ENCODE measurements at places on chromosomes 7 and 10.
A peak's percentile ranks its signal among the peaks of the same experiment; 100 is the strongest.

- no peak for DNase-seq
These were observed 117.6 kb upstream of the DPP6 start for GRCh38 chr7:153934629-153935028.

DNA sequence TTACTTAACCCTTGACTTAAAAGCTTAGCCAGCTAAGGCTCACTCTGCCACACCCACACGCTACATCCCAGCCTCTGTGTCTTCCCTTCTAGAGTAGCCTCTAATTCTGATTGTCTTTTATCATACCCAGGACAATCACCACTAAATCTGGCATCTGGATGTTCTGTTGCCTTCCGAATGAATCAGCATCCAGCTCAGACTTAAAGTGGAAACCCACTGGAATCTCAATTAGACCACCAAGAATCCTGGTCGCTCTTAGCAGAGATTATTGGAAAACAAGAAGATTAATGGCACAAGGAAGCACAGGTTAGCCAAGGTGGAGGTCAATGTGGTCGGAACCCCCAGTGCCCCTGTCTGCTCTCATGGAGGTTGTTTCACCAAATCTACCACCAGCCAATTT lies 404.2 kb upstream of the FOXK1 start:
- DNase-seq, result no peak

GRCh38 chr7:31835471-31835870 lies 148.5 kb downstream of the PPP1R17 start:
- DNase-seq, result no peak

DNA sequence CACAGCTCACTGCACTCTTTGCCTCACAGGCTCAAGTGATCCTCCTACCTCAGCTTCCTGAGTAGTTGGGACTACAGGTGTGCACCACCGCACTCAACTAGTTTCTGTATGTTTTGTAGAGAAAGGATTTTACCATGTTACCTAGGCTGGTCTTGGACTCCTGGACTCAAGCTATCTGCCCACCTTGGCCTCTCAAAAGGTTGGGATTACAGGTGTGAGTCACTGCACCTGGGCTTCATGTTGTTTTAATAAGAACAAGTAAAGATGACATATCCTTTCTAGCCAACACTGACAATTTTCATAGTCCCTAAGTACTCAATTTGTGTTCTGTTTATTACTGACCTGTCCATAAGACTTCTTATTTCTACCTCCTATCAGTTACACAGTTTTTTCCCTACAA lies 16.8 kb downstream of the SEMA3C start:
- DNase-seq, result no peak

GRCh38 chr7:97506728-97507127 lies 225.2 kb upstream of the TAC1 start:
- peak; percentile 4 for DNase-seq

DNA sequence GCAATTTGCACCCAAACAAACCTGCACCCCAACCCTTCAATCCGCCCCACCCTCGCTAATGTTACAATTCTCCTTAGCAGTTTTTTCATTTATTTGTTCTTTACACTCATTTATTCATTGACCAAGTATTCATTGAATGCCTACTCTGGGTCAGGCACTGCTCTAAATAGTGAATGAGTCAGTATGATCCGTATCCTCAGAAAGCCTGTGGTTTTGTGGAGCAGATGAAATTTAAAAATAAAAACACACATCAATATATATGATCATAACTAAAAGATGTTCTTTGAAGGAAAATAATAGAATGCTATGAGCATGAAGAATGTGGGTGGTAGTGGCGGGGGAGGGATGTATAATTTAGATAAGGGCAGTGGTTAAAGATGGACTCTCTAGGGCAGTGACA lies 13.3 kb downstream of the IFIT5 start:
- no peak for DNase-seq

DNA sequence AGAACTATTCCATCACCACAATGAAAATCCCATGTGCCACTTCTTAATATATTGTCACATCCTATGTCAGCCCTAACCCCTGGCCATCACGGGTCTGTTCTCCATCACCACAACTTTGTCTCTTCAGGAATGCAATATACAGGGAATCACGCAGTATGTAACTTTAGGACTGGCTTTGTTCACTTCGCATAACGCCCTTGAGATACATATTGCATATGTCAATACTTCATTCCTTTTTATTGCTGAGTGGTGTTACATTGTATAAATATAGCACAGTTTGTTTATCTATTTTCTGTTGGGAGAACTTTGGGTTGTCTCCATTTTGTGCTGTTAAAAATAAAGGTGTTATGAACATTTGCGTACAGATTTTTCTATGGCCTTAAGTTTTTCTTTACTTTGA lies 195.4 kb upstream of the ZMIZ1 start:
- DNase-seq, result no peak

DNA sequence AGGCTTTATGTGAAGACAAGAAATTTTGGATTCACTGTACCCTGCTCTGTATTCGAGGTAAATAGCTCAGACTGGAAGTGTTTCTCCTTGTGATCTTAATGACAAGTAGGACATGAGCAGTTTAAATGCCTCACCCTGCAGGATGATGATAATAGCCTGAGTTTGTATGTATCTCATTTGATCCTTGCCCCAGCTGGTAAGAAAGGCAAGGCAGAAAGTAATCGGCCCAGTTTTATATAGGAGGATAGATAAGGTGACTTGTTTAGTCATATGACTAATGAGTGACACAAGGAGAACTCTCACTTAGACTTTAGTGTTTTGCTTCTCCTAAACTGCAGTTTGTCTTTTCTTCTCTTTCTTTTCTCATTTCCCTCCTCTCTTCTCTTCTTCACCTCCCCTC lies 372.6 kb downstream of the PHF14 start:
- no peak for DNase-seq

- DNase-seq, result no peak
These were observed 2.0 kb downstream of the ZSCAN25 start for GRCh38 chr7:99618726-99619125.

DNA sequence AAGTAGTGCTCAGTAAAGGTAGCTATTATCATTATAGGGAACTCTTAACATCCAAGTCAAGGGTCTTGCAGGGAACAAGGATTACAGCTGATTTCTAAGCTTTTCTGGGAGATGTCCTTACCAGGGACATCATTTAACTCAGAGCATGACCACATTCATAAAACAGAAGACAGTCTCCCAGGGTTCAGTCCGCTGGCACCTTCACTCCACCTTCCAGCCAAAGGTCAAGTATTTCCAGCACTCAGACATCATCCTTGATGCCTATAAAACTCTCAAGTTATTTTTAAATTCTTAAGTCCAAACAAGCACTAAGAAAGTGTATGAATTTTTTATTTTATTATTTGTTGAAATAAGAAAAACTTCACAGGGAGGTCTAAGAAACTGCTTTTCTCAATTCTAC lies 119.7 kb upstream of the KMT2E start:
- DNase-seq, result no peak

DNA sequence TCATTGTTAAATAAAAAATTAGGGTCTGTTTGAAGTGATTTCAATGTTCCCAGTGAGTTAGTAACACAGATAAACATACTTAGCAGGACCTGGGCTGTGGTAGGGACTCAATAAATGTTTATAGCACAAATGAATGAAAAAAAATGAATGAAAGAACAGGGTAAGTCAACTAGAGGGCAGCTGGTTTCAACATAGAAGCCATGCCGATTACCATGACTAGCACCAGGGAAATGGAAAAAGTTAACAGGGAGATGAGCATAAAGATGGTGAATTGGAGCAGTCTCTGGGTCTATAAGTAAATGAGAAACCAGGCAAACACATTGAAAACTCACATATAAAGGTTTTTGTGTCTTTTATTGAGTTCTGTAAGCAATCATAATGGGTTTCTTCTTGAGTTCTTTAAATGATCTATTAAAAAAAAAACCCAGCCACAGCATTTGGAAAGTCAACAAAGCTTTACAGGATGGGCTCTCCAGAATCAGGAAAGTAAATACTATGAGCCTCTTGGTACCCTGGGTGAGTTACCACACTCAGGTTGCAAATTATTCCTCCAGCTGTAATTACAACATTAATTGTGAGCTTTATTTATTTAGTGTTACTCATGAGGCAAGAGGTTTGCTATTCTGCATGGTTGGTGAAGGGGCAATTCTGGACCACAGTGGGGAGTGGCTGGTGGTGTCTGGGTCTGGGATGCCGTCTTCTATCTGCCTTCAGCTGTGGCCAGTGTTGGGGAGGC lies 46.1 kb upstream of the MTPN start:
- DNase-seq, result no peak

GRCh38 chr10:96608805-96609204 lies 22.0 kb upstream of the TM9SF3 start:
- DNase-seq, result no peak

DNA sequence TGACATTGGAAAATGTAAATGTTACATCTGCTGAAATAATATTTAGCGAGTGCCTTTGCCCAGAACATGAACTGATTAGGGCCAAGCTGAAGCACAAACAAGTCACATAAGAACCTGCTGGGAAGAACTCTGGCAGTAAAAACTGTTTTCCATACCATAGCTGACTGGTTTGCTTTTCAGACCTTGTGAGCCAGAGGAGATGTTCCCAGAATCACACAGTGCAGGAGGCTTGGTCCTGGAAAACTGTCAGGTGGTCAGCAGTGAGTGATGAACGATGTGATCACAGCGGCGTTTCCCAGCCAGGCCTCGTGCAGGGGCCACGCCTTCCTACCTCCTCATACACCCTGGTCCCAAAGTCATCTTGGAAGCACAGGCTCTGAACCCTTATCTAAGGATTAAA lies 164.2 kb upstream of the EEPD1 start:
- no peak for DNase-seq

- DNase-seq, result no peak
These were observed 179.4 kb downstream of the PDE1C start for GRCh38 chr7:31890766-31891165.

DNA sequence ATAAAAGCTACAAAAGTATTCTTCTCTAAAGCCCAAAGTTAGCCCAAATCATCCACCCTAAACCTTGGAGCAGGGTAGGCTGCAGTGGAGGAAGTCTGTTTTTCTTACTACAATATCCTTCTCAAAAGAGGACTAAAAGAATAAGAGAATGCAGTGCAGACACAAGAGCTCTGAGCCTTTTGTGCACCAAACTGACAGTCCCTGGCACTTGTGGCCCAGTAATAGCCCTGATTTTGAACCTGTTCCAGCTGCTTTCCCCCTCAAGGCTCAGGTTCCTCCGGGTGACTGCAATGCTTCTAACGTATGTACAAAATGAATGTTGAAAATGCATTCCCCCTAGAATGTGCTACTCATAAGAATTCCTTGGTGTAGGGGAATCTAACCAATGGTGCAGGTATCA lies 154.4 kb downstream of the JAZF1 start:
- DNase-seq, result no peak

GRCh38 chr10:29005988-29006387 lies 282.9 kb upstream of the LYZL1 start:
- DNase-seq, result no peak

DNA sequence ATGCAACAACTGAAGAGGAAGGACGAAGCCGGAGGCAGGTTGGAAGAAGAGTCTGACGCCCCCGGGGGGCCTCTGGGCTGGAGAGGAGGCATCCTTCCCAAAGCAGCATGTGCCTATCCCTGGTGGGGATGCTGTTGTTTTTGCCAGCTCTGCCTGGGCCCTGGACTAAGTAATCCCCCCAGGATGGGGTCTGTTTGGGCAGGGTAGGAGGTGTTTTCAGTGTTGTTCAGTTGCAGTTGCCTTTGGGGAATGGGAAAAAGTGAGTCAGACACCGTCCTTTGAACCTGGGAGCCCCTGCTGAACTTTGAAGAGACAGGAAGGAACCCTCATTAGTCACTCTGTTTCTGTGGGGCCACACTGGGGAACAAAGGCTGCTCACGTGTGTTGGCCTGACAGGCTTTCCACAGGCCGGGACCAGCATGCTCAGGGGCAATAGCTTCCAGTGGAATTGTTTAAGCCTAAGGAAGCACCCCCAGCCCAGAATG lies 35.2 kb upstream of the GDF10 start:
- DNase-seq, result peak; percentile 73

GRCh38 chr10:68074031-68074774 lies 880 bp downstream of the HERC4 start:
- no peak for DNase-seq

DNA sequence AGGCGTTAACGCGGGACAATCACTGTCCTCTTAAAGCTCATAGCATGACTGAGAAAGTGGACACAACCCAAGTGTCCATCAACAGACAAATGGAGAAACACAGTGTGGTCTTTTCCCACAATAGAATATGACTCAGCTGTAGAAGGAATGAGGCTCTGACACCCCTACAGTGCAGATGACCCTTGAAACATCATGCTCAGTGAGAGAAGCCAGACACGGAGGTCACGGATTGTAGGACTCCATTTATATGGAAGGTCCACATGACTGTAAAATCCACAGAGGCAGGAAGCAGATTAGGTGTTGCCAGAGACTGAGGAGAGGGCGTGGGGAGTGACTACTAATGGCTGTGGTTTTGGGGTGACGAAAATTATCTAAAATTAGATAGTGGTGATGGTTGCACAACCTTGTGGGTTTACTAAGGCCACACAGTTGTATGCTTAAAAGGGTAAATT lies 6.1 kb upstream of the NCAPG2 start:
- DNase-seq, result no peak

- DNase-seq, result no peak
These were observed 717.2 kb downstream of the TNS3 start for GRCh38 chr7:46864716-46865115.

DNA sequence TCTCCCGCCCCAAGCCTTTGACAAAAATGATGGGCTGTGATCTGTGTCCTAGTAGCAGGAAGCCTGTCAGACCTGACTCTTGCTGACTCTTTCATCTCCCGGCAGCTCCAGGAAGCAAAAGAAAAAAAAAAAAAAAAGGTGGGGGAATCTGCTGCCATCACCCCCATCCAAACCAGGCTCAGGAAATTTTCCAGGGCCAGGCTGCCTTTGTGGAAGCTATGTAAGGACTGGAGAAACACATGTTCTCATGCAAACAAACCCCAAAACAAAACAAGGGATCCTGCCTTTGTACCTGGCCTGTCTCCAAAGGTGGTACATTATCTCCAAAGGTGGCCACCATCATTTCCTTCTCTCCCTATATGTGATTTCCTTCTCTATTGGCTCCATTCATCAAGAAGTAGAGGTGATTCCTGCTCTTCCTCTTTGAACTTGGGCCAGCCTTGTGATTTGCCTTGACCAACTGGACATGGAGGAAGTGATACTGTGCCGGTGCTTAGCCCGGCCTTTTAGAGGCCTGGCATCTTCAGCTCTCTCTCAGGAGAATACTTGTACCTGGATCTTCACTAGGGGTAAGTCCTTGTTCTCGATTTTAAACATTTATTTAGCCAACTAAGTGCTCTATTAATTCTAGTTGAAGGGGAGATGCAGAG lies 192.2 kb upstream of the SVIL start:
- DNase-seq, result no peak

GRCh38 chr10:70587045-70587658 lies 15.4 kb downstream of the PRF1 start:
- no peak for DNase-seq

DNA sequence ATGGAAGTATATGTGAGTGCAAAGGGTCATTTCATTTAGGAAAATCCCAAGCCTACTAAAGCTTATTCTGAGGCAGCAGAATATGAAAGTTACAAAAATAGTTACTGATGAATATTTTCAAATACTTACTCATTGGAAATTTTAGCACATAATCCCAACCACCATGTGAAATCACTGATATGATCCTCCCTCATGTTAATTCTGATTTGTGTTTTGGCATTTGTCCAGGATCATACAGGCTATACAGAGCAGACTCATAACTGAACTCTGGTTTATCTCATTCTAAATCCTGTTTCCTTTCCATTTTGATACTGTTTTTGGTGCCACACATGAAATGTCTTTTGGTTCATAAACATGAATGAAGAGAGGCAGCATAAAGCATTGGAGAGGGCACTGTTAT lies 3.4 kb upstream of the FAM24B start:
- DNase-seq, result no peak

All from CD4-positive, alpha-beta T cell treated with Interleukin-15 for 4 hours (primary cell).